ENCODE measurements at places on chromosomes 1 and 21.
A peak's percentile ranks its signal among the peaks of the same experiment; 100 is the strongest.

DNA sequence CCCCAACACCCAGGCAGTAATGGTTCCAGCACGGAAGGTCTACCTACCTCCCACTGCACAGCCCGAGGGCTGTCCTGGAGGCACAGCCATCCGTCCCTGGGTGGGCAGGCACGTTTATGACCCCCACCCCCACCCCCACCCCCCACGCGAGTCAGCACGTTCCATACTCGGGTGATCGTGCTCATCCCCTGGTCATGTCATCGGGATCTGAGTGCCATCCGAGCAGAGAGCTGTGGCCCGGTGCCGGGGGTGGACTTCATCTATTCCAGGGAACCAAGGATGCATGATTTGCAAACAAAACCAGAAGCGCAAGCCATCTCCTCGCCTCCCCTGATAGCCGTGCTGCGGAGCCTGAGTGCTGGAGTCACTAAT lies 1.1 kb downstream of the TSPEAR start:
- no peak for DNase-seq

DNA sequence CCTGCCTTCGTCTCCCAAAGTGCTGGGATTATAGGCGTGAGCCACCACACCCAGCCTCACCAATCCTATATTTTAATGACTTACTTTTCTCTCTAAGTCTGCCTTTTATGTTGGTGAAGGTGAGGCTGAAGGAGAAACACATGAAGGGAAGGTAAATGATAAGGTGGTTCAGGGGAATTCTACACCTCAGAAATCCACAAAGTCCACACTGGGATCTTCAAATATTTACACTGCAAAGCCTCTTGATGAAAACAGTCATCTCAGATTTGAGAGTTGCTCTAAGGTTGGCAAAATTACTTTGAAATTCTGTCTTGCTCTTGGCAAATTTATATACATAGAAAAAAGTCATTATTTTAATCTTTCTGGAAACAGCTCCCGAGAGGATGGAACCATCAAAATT lies 42.0 kb upstream of the CACHD1 start:
- no peak for DNase-seq

DNA sequence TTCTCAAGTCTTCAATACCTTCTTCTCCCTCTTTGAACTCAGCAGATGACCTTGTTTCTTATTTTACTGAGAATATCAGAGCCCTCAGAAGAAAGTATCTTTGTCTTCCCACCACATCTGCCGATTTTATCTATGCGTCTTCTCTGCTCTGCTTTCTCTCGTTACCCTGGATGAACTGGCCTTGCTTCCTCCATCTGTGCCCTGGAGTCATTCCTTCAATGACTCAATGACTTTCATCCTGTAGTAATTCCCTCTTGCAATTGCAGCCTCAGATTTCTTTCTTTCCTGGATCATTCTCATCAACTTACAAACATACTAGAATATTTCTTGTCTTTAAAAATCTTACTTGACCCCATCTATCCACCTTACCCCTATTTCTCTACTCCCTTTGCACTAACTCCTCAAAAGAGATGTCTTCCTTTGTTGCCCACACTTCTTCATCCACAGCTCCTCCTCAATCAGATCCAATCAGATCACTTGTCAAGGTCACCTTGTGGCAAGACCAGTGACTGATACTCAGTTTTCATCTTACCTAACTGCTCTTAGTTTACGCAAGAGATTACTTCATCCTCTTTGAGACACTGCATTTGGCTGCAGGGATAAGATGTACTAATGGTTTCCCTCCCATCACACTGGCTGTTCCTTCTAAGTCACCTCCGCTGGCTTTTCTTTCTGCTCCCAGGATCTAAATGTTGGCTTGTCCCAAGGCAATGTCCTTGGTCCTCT lies 8.2 kb upstream of the TGFBR3 start:
- DNase-seq = no peak

GRCh38 chr1:203663294-203663693 lies 36.7 kb downstream of the ATP2B4 start:
- DNase-seq = no peak

DNA sequence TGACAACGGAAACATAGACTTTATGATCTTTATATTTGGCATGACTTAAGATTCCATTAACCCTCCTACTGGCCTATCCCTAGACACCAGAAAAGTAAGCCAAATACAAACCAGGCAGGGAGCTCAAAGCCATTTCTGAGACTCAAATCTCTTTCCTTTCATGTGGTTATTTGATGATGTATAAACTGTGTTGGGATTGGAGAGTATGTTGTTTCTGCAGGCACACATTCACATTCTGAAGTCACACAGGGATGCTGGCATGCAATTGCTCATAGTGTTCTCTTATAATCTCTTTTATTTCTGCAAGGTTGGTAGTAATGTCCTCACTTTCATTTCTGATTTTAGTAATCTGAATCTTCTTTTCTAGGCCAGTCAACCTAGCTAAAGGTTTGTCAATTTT lies 5.8 kb downstream of the ZMYND12 start:
- DNase-seq = no peak

- DNase-seq = no peak
Observed at GRCh38 chr1:242240077-242240476, 241.2 kb upstream of the MAP1LC3C start.

GRCh38 chr1:228047183-228047466 lies 35.4 kb upstream of the ARF1 start:
- no peak for DNase-seq

DNA sequence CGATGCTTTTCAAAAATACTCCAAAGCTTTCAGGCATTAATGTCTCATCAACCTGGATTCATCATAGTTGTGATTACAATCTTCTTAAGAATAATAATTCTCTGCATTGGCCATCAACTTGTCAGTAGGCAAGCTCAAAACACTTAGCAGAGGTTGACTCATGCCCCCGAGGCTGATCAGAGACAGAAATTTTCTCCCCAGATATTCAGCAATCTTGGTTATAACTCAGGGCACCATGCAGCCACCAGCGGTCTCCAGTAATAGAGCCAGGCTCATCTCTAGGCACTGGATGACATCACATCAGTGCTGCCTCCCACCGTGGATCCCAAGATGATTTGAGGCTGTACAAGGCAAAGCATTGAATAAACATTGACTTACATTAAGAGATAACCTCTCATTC lies 14.3 kb upstream of the IFFO2 start:
- DNase-seq = no peak

GRCh38 chr1:40032240-40032891 lies 8.2 kb upstream of the CAP1 start:
- peak; percentile 28 for DNase-seq

DNA sequence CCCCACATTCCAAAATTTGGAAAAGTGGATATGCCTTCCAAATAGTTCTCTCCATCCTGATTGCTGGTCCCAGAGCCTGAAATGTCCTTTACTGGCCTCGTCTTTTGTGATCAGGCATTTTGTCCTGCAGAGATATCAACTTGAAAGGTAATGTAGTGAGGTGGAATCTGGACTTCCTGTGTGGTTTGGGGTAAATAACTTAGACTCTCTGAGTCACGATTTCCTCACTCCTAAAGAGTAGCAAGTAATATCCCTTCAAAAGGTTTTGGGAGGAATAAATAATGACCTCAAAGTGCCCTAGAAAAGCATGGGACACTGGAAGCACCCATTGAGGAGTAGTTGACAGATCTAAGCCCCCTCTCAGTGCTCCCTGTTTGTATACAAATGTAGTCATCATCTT lies 426.6 kb downstream of the OMA1 start:
- no peak for DNase-seq

DNA sequence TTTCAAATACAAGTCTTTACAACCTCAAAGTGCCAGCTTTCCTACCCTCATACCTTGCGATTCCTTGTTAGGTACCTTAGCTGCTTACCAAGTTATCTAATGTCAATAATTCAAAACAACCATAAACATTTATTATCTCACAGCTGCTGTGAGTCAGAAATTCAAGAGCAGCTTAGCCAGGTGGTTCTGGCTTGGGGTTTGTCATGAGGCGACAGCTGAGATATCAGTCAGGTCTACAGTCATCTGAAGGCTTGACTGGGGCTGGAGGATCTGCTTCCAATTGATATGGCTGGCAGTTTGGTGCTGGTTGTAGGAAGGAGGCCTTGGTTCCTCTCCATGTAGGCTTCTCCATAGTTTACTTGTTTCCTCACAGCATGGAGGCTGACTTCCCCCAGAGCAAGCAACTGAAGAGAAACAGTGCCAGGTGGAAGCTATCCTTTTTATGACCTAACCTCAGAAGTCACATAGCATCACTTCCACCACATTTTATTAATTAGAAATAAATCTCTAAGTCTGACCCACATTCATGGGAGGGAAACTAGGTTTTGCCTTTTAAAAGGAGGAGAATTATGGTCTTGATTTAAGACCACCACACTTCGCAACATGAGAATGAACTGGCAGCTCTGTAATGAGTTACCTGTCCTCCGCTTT lies 103.3 kb upstream of the FGGY start:
- no peak for DNase-seq

DNA sequence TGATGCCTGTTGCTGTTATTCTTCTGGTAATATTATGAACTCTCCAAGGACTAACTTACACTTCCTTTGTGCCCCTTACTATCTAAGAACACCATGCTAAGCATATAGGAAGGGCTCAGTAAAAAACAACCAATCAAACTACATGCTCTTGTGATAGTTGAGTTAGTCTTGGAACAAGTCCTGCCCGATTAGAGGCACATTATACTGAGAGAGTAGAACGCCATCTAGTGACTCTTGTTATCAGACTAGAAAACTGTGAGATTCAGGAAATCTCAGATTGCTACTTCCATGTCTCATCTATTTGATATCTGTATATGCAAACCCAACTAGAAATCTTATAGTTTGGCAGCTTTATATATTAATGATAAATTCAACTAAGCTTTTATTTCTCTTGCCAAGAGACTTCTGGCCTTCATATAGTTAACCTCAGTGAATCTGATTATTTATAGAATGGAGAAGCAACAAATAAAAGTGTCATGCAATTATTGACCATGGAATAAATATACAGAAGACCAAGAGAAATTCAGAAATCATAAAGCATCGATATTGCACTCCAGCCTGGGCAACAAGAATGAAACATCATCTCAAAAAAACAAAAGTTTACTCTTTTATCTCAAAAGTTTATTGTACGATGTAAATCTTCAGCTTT lies 7.8 kb upstream of the SRRM1 start:
- DNase-seq = no peak

DNA sequence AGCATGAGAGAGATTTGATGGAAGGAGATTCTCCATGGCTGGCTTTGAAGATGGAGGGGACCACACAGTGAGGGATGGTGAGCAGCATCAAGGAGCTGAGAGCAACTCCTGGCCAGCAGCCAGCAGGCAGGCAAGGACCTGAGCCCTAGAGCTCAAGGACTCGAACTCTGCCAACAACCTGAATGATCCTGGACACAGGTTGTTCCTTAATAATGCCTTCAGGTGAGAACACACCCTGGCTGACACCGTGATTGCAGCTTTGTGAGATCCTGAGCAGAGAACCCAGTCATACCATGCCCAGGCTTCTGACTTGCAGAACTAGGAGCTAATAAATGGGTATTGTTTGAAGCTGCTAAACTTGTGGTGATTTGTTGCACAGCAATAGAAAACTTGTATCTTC lies 183.1 kb downstream of the LMX1A start:
- DNase-seq = no peak

GRCh38 chr1:15427280-15427666 lies 11.0 kb upstream of the CTRC start:
- DNase-seq = no peak

DNA sequence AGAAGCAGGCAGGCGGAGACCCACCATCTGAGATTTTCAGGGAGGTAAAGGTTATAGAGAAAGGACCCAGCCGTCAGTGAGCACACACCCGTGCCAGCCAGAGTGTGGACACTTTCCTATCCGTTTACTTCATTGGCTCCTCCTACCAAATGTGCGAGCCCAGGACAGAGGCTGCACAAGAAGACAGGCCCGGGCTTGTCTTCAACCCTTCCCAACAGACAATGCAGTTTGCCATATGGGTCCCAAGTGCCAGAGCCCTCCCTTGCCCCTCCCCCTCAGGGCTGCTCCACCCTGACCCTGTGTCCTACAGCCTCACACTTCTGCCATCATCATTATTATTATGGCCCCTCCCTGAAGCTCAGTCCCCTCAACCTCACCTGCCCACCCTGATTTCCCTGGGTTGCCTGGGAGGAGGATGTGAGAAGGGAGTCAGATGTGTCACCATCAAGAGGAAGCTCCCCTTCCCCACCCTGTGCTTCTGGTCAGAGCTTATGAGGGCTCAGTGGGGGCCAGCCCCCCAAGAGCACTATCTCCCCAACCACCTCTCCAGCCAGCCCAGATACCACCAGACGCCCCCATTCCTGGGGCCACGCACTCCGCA lies 9.4 kb downstream of the LAPTM5 start:
- no peak for DNase-seq

DNA sequence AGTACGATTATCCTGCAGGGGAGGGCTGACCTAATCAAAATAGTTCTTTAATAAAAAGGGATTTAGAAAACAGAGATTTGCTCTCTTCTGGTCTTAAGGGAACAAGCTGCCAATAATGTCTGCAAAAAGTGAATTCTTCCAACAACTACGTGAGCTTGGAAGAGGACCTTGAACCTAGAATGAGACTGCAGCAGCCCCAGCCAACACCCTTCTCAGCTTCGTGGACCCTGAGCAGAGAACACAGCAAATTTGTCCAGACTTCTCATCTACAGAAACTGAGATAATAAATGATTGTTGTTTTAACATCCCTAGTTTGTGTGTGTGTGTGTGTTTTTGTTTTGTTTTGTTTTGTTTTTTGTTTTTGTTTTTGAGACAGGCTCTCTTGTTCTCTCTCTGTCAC lies 309.4 kb downstream of the GRIK1 start:
- DNase-seq = no peak

- DNase-seq = no peak
Observed at GRCh38 chr1:13699510-13699909, 478 bp upstream of the PRDM2 start.

DNA sequence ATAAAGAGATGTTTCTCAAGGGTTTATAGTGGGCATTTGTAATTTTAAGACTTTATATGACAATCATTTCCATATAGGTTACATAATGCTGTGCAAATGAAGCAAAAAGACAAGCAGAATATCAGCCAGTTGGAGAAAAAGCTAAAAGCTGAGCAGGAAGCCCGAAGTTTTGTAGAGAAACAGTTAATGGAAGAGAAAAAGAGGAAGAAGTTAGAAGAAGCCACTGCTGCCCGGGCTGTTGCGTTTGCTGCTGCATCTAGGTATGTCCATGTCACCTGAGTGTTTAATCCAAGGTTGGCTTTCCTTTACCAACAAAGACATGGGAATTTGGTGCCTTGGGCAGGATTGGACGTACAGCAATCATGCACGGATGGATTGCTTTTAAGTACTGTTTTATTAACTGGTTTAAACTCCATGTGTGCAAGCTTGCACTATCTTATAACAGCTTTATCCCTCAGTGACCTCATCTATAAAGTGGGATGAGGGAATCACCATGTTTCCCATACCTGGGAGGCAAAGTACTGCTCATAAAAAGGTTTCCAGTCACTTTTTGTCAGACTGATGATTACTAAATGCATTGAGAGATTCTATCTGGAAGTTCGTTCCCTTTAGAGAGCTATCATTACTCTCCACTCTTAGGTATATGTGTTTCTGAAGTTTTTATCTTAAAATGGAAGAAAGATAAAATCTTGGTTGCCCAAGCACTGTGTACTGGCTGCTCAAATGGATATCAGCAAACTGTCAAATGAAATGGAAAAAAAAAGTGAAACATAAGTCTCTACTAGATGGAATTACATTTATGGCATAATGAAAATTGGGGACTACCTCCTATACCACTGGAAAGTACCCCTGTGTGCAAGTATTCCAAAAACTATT lies 55.1 kb downstream of the MACO1 start:
- DNase-seq = no peak
